H4 (cell line): ENCODE measurements at places on chromosomes 1 and 21.
A peak's percentile ranks its signal among the peaks of the same experiment; 100 is the strongest.

DNA sequence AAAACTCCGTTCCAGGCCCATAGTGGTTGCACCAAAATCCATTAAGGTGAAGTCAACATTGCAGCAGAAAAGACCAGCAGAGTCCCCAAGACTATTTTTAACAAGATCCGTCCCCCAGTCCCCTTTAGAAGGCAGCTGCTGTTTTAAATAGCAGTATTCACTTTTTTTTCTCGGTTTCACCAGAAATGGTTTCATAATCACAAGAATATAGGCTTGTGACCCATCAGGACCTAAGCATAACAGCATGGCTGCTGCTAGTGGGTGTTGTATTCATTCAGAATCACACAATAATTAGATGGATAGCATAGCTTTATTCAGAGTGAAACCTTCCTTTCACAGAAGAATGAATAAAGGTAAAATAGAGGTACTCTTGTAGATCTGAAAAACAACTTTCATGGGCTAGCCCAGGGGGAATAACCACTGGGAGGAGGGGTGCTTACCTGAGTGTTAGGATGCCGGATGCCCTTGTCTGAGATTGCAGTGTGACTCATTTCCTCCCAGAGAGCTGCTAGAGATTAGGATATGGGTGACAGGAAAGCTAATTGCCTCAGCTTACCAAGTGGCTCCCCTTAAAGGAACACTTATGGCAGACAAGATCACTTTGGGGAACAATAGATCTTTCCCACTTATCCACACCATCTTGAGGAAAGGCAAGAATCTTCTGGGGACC lies 35.0 kb downstream of the ACKR1 start:
- DNase-seq, result no peak

DNA sequence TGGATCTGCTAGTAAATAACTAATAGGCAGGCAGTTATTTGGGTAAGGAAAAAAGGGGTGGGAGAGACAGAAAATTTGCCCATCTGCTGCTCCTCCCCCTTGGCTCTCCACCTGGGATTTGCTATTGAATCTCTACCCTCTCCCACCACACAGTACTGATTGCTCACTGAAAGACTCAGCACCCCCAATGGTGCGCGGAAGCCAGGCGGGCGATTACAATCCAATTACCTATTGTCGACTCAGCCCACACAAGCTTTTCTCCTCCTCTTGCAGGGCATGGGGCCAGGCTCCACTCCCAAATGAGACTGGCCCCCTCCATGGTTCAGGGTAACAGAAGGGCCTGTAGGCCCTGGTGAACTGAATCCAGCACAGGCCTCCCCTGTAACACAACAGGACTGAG lies 2.7 kb upstream of the HMGN2 start:
- DNase-seq, result no peak

DNA sequence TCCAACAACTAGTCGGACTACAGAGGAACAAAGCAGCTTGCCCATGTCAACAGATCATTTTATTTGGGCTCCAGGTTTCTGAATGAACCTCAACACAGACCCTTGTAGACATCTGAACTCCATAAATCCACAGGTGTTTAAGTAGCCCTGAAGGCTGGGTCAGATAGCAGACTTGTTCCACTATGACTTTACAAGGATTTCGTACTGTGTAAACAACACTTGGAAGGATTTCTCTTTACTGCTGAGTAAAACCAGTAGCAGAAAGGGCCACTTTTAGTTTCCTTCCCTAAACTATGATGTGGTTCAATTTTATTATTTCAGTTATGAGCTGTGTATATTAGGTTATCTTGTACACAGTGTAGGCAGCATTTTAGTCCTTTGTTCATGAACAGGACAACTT lies 316.4 kb upstream of the ADGRL2 start:
- DNase-seq, result no peak

DNA sequence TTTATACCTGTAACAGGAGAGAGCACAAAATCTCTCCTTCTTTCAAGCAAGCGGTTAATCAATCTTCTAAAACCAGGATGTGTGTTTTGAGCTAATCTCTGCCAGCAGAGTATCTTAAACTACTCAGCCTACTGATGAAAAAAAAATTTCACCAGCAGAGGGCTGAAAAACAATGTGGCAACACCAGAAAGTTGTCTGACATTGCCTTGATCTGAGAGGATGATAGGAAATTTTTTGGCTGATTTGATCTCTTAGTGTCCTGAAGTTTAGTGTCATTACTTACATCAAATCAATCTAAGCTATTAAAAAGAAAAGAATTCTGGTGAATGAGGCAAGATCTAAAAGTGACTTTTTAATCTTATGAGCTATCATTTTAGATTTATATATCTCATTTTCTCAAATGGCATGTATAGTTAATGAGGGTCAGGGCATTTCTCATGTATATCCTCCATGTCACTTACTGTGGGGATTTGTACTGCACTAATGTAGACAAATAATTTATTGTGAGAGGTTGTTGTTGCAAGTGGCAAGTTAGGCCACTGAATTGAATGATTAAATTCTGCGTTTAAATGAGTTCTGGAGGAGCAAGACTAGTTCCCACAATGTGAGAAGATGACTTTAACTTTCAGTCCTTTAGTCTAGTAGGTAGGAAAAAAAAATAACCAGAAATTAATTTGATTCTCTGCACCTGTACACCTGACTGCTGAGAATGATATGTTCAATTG lies 10.9 kb downstream of the ADAMTS1 start:
- no peak for DNase-seq

GRCh38 chr1:209651138-209651587 lies 1.1 kb downstream of the LAMB3 start:
- peak; percentile 82 for DNase-seq

- no peak for DNase-seq
Measured at GRCh38 chr1:162040001-162040400, 16.3 kb upstream of the OLFML2B start.

GRCh38 chr1:54374766-54375165 lies 31.4 kb downstream of the SSBP3 start:
- no peak for DNase-seq

DNA sequence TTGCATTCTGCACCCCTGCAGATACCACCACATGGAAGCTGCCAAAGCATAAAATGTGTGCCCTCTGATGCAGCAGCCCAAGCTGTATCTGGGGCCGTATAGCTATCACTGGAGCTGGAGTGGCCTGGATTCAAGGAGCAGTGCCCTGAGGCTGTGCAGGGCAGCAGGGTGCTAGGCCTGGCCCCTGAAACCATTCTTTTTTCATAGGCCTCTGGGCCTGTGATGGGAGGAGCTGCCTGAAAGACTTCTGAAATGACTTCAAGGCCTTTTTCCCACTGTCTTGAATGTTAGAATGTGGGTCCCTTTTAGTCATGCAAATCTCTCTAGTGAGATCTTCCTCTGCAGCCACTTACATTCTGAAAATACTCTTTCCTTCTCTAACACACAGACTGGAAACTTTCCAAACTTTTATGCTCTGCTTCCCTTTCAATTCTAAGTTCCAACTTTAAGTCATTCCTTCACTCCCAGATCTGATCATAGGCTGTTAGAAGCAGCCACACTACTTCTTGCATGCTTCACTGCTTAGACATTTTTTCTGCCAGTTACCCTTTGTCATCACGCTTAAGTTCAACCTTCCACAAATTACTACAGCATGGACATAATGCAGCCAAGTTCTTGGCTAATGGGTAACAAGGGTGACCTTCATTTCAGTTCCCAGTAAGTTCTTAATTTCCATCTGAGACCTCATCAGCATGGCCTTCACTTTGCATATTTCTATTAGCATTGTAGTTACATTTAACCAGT lies 42.4 kb downstream of the DRAM2 start:
- no peak for DNase-seq

- no peak for DNase-seq
Measured at GRCh38 chr1:200496937-200497336, 87.1 kb upstream of the ZNF281 start.

DNA sequence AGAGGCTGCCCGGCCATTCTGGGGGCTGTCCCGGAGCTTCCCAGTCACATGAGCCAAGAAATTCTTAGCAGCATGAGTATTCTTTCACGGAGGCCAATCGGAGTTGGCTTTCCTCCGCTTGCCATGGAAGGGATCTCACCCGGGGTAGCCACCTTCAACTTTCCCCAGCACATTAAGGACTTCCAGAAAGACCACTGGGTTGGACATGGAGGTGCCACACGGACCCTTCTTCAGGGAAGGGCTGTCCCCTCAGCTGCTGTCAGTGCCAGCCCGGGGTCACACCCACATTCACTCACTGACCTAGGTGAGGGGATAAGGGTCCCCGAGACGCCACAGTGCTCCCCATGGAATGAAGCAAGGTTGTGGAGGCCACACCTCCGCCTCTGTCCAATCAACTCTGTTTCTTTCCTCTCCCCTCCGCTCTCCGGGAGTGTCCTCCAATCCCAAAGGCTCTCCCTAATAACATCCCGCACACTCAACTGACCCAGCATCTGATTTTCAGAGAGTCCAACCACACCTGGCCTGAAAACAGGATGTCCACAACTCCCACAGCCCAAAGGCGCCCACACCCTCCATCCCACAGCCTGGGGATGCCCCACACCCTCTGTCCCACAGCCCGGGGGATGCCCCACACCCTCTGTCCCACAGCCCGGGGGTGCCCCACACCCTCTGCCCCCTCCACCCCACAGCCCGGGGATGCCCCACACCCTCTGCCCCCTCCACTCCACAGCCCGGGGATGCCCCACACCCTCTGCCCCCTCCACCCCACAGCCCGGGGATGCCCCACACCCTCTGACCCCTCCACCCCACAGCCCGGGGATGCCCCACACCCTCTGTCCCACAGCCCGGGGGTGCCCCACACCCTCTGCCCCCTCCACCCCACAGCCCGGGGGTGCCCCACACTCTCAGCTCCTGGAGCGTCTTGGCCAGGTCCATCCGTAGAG lies 19.4 kb downstream of the RSPH1 start:
- DNase-seq, result no peak

DNA sequence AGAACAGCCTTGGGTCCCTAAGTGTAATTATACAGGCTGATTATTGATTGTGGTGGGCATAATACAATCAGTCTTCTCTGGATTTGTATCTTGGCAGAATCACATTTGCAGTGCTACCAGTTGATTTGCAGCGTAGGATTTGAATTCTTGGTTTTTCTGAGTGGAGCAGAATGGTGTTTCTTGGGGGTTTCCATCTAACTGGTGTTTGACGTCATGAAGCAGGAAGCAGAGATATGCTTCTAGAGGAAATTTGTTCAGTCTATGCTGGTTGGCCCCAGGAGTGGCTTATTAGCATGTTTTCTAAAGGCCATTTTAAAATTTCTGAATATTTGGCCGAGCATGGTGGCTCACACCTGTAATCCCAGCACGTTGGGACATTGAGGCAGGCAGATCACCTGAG lies 3.4 kb downstream of the CTTNBP2NL start:
- no peak for DNase-seq

- DNase-seq, result no peak
Measured at GRCh38 chr1:84969489-84970250, 27.2 kb downstream of the MCOLN2 start.

DNA sequence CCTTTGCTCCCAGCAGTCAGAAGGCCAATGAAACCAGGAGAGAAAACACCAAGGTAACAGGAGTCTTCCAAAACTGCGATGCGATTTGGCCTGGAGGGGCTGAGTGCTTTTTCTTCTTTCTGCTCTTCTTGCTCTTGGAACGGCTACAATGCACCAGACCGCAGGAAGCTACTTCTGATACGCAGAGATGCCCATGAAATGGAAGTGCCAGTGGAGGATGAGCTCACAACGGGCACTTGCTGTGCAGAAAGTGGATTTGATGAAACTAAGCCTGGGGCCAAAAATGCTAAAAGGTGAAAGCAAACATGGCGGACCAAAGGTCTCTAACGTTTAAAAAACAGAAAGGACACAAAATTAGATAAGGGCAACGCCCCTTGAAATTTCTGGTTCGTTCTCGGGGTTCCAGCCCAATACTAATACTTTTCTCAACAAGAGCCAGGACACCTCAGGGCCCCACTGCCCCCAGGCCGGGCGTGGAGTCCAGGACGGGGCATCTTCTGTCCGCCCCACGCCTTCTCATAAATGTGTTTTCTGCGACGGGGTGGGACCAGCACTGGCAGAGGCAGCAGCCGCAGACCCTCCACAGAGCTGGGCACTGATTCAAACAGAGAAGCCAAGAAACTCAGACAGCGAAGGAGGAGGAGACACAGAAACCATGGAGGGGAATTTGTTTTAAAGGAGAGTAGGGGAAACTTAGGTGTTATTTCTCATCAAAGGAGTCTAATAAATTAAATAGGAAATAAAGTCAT lies 101.3 kb downstream of the CRYAA start:
- DNase-seq, result no peak

- no peak for DNase-seq
Measured at GRCh38 chr1:76554283-76554682, 313.0 kb upstream of the ST6GALNAC5 start.

DNA sequence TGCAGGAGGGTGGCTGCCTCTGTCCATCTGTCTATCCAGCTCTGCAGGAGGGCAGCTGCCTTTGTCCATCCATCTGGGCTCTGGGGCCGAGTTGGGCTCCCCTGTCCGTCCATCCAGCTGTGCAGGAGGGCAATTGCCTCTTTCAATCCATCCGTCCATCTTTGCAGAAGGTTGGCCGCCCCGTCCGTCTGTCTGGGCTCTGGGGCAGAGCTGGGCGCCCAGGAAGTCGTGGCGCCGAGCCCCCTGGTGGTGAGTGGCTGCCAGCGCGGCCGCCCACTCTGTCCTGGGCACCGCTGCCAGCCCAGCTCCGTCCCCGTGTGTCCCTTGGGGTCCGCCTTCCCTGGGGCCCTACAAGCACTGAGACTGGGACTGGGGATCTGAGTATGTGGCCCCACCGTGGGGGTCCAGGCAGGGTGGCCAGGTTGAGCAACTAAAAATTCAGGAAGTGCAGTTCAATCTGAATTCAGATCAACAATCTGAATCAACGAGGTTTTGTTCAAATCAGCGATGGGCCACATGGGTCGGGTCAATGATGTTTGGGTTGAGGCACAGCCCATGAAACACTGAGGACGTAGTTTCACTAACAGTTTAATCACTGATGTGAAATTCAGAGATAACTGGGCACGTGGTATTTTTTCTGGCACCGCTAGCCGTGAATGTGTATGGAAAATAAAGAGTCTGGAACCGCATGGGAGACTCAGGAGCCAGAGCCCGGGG lies 99.1 kb upstream of the ACTRT2 start:
- DNase-seq, result no peak
